CD4-positive, alpha-beta T cell (primary cell): ENCODE measurements at places on chromosomes 2 and 18. TPM values are rescaled to one million over a fixed set of nuclear protein-coding genes. Genes with fewer than 3 reads are reported as not detected.

DNA sequence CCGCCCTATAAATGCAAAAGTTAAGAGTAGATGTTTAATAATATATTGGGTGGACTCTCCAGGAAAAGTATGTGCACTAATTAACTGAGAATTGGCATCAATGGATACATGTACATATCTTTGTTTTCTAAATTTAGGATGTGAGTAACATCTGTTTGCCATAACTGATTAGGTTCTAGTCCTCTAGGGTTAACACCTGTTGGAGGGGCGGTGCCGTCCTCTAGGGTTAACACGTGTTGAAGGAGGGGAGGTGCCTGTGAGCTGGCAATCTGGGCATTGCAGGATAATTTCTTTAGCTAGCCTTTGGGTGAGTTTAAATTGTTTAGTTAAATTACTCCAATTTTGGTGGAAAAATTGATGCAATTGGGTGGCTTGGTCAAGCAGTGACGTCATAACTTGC, 30.9 kb downstream of the HTR2B start:
- H3K27me3 ChIP-seq: no peaks in the 10 kb centered on the region
- DNase-seq: no peak
- H3K4me1 ChIP-seq: no peaks in the 10 kb centered on the region
- H3K27ac ChIP-seq: no peak overlapping the region

DNA sequence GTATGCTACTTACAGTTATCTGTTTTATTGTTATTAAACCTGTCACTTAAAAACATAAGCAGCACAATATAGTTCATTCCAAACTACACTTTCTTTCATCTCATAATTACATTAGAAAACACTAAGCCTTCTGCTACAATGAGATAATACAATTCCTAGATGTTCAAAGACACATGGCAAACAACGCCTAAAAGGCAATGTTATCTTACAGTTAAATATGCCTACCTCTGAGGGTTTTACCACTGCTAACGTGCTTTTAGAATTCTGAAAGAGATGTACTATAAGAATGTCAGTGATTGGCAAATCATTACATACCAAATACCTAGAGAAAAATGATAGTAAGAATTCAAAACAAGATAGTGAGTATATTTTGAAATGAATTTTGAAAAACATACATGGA, 46.8 kb upstream of the SPOPL start:
- no peak for DNase-seq
- H3K4me1 ChIP-seq: no peaks in the 10 kb centered on the region
- H3K27me3 ChIP-seq: no peaks in the 10 kb centered on the region
- H3K4me3 ChIP-seq: no peak overlapping the region

DNA sequence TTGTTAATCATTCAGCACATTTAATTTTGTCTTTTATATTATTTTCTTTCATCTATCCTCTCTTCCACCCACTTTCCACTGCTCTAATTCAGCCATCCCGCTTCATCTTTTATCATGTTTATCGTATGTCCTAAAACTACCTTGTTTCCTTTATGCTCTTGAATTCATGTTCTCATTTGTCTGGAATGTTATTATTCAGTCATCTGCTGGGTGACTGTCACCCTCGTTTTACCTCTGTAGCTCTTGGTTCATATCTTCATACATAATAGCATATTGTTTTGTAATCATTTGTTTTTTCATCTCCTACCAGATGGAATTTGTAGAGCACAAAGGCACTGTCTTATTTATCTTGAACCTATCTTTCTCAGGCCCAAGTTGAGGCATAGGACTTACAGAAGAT, 37.0 kb downstream of the SMCHD1 start:
- H3K27me3 ChIP-seq: no peaks in the 10 kb centered on the region
- DNase-seq: no peak
- H3K27ac ChIP-seq: no peak overlapping the region
- peaks cover 14% of the 10 kb centered on the region for H3K4me1 ChIP-seq
- H3K36me3 ChIP-seq: peaks cover 96% of the 10 kb centered on the region
- H3K4me3 ChIP-seq: no peak overlapping the region

- no peak overlapping the region for H3K27ac ChIP-seq
- no peaks in the 10 kb centered on the region for H3K27me3 ChIP-seq
- DNase-seq: no peak
- no peaks in the 10 kb centered on the region for H3K36me3 ChIP-seq
These were observed 295.2 kb upstream of the LRP1B start for GRCh38 chr2:142426064-142426463.

GRCh38 chr2:212618636-212619035, 80.0 kb upstream of the ERBB4 start:
- H3K4me3 ChIP-seq: no peak overlapping the region
- no peak overlapping the region for H3K27ac ChIP-seq
- H3K4me1 ChIP-seq: no peaks in the 10 kb centered on the region
- no peaks in the 10 kb centered on the region for H3K36me3 ChIP-seq

DNA sequence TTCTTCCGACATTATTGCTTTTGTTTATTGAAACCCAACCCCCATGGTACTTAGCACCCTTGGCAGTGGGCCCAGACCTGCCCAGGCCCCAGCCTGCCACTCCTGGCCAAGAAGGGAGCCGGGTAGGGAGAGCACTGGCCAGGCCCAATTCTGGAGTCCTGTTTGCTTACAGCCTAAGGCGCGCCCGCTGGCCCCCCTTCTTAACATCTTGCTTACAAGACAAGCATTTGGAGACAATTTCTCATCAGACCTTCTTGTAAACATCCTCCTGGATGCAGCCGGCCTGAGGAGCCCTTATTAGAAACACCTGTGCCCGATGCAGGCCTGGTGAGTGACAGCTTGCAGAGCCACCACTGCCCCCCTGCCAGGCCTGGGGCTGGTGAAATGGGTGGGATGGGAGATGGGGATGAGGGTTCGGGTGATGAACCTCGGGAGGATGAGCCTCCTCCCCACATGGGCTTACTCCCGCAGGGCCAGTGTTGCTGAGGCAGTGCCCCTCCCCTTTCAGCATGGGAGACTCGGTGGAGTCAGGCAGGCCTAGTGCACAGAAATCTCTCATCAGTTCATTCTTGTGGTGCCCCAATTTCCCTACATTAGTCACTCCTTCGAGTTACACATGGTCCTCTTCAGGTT, 217.5 kb downstream of the CYP26B1 start:
- no peaks in the 10 kb centered on the region for H3K27me3 ChIP-seq
- no peaks in the 10 kb centered on the region for H3K4me1 ChIP-seq
- H3K4me3 ChIP-seq: no peak overlapping the region
- H3K27ac ChIP-seq: no peak overlapping the region
- H3K36me3 ChIP-seq: no peaks in the 10 kb centered on the region

NT5DC4 gene
- total RNA-seq: not detected

C2orf80 gene
- total RNA-seq: not detected
